Amygdala (tissue), 56 donors: ENCODE measurements at places on chromosomes 16 and 17.

DNA sequence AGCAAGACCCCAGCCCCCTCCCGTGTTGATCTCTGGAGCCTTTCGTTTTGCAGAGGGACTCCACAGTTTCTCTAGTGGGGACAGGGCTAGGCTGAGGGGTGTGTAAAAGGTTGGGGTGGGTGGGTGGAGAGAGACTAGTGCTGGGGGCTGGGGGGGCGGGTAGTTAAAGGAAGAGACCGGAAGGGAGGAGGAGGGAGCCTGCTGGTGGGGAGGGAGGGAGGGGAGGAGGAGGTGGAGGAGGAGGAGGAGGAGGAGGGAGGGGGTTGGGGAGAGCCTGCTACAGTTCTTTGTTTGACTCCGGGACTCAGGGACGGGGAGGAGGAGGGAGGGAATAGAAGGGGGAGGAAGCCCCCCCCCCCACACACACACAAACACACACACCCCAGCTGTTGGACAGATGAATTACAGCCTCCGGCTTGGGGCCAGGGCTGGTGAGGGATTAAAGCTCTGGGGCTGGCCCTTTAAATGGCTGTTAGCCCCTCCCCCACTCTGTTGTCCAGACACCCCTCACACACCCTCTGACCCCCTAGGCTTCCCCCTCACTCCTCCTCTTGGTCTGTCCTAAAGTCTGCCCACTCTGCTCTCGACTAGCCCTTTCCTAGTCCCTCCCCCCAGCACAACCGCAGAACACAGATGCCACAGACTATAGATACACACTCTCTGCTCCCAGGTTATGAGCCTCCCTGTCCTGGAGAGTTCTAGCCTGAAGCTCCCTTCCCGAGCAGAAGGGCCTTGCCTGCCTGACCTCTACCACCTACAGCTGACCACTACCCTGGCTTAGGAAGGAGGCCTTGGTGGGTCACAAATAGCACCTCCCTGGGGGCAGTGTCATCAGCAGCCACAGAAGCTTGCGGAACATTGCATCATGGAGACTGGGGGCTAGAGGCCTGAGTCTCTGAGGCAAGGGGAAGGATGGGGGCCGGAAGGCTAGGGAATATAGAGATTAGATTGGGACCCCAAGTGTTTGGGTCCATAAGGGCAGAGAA, 4.4 kb downstream of the KDM6B start:
- DNase-seq: no peak

DNA sequence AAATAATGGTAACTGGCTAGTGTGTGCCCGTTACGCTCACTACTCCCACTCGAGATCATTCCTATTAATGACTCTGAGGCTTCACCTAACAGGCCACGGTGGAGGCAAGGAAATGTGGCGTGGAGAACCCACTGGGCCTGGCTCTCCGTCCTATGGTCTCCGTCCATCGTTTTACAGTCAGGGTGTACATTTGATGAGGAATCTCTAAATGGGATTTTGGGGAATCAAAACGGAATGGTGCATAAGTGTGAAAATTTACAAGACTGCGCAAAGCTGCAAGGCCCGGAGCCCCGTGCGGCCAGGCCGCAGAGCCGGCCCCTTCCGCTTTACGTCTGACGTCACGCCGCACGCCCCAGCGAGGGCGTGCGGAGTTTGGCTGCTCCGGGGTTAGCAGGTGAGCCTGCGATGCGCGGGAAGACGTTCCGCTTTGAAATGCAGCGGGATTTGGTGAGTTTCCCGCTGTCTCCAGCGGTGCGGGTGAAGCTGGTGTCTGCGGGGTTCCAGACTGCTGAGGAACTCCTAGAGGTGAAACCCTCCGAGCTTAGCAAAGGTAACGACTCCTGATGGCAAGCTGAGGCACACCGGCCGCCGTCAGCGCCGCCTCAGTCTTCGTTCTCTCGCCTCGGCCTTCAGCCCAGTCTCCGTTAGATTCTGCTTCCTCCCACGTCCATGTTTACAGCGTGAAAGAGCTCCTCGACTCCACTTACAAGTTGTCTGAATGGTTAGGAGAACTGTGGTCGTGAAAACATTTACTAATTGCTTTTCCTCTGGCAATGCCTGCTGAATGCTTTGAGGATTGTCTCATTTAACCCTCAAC, at the start of gene RAD51C:
TSS of gene RAD51C (plus strand) at position 364 of the 817 bp plus-strand sequence. CDS start at position 406, 42 bp downstream.
- peak; percentile 69 for DNase-seq

DNA sequence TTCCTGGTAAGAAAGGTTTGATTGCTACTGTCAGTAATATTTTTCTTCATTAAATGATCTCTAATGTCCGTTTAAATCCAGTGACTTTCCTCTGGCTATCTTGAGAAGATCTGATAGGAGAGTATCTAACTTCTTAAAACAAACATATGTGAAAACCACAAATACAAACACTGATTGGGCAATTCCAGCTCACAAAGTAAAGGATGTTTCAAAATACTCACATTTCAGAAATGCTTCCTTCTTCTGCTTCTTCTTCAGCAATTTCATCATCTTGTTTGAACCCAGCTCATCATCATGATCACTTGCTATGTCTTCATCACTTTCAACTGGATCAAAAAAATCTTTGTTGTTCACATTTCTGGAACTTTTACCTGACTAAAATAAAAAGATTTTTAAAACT, 64.3 kb upstream of the RBL2 start:
- no peak for DNase-seq

DNA sequence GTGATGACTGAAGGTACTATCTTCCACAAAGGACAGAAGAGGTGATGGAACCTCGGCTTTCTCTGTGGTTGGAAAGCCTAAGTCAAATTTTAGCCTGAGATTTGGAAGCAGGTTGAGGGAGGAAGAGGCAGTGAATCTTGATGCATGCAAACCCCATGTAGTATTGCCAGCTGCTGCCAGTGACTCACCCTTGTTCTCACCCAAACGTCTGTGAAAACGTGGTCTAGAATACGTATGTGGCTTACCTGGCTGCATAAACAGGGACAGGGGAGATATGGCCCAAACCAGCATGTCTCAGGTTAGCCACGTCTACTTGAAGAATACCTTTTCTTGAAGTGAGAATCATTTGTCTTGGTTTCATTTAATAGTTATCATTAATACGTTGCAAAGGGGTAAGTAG, 438.0 kb upstream of the MAF start:
- DNase-seq: no peak

- DNase-seq: peak; percentile 62
Observed at GRCh38 chr17:21452377-21453143, 76.4 kb downstream of the KCNJ12 start.

DNA sequence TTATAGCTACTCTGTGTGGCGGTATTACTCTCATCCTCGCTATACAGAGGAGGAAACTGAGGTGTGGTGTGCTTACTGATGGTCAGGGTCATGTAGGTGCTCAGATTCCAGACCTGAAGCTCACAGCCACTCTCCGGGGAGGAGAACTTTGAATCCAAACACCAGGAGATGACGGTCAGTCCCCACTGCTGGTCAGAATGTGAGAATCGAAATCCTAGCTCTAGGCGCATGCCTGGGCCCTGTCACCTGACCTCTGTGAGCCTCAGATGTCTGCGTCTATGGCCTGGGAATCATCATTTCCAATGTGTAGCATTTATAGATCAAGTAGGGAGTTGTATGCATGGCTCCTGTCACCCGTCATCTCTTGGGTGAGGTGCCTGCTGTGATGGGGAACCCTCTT, 317.4 kb downstream of the SNX29 start:
- DNase-seq: no peak

DNA sequence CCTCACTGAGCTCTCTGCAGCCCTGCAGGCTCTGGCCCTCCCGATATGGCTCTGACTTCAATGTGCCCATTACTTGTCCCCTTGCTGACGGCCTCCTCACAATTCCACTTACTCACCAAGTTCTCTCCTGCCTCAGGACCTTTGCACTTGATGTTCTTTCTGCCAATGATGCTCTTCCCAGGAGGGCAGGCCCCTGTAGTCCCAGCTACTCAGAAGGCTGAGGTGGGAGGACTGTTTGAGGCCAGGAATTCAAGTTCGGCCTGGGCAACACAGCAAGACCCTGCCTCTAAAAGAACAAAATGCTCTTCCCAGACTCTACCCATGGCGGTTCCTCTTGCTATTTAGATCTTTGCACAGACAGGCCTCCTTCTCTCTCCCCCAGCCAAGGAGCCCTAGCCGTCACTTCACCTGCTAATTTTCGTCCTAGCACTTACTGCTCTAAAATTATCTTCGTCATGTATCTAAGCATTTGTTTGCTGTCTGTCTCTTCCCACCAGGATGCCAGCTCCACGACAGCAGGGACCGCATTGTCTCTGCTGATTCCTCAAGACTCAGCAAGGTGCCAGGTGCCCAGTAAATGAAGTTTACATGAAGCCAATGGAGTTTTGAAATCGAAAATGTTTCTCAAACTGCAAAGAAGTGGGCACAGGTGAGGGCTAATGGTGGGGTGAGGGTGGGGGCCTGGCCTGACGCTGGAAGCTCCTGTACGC, 626 bp upstream of the RAI1 start:
- no peak for DNase-seq

DNA sequence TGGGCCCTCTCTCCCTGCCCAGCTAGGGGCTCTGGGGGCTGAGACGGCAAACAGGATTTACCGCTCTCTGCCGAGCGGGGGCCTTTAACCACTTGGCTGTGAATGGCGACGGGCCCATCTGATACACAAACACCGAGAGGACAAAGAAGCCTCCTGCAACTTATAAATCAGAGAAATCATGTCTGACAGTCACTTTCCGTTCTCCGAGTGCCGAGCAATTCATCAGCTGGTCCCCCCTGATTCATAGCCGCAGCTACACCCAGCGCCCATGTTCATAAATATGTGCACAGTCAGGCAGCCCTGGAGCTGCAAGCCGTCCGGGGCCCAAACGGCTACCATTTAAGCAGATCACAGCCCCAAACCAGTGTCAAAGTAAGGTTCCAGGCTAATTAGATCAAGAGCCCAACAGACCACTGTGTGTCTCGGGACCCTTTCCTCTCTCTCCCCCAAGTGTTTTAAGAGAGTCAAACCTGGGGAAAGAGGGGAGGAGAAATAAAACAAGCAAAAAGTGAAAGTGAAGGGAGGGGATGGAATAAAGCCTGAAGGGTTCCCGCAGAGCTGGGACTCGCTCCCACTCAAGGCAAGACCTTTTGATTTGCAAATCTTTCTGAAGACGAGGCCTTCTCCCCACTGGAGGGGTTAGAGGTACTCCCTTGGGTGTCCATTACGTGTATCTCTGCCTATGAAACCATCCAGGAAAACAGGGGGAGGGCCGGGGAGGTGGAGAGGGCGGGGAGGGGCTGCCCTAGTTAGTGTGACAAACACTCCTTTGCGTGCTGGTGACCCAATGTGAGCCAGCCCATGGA, 154.7 kb downstream of the C16orf78 start:
- DNase-seq: no peak

DNA sequence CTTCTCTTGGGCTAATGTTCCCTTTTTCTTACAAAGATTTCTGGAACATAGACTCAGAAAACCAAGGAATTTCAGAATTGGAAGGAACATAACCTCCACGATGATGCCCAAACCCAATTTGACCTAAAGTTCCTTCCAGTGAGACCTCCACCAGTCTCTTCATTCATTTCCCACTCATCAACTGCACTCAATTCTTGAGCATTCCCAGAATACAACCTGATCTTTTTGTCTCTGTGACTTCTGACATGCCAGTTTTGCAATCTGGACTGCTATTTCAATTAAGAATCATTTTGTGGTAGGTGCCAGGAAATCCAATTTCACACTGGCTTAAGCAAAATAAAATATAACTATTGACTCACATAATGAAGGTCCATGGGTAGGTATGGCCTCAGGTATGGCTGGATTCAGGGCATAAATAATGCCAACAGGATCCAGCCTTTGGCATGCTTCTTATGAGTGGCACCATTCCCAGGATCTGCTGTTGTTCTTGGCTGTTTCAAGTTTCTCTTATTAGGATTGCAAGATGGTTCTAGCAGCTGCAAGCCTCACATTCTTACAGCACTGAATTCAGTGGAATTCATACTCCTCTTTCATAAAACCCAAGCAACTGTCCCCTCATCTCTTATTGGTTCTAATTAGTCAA, 184.3 kb downstream of the HS3ST4 start:
- no peak for DNase-seq

- no peak for DNase-seq
Observed at GRCh38 chr17:50661795-50662391, 27.2 kb downstream of the ABCC3 start.

DNA sequence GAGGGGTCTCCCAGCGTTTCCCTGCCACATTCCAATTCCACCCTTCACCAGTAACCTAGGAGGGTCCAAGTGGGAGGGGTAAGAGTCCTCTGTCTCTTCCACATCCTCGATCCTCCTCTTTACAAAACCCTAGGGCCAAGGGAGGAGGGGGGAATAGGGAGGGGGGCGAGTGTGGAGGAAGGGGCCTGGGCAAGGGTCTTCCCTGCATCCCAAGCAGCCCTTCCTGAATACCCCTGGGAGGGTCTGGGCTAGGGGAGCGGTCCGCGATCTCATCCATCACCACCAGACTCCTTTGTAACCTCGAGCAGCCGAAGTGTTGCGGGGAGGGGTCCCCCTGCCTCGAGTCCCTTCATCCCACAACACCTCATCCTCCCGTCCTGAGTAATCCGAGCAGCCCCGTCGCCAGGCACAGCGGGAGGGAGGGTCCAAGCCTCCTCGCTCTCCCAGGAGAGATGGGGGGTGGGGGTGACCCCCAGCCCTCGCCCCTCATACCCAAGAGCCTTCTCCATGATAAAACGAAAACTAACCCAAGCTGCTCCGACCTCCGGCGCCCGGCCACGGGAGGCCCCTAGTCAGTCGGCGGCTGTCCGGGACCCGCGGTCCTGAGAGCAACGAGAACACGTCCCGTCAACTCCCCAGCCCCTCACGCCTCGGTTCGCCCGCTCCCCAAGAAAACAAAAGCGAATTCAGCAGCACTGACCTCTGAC, 502 bp downstream of the SMPD3 start:
- no peak for DNase-seq

- DNase-seq: no peak
Observed at GRCh38 chr17:50210240-50211225, 9.1 kb upstream of the COL1A1 start.

DNA sequence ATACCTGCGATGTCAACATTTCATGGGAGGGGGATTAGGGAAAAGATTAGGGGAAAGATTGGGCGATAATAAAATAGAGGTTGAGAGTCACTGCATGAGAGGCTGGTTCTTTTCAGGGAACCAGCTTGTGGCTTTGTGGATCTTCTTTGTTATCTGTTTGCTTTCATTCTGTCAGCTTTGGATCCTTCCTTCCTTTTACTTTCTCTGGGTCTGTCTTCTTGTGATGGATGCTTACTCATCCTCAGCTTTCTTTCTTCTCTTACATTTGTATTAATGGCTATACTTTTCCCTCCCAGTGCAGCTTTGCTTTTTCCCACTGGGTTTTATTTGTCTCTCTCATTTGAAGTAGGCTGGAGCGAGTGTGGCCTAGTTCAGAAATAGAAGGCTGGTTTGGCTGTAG, 47.1 kb downstream of the RPTOR start:
- DNase-seq: no peak

- DNase-seq: no peak
Observed at GRCh38 chr16:30407804-30408534, 563 bp downstream of the ZNF771 start.
